ENCODE measurements at places on chromosomes 7 and 10. TPM values are rescaled to one million over a fixed set of nuclear protein-coding genes. Genes with fewer than 3 reads are reported as not detected.

DNA sequence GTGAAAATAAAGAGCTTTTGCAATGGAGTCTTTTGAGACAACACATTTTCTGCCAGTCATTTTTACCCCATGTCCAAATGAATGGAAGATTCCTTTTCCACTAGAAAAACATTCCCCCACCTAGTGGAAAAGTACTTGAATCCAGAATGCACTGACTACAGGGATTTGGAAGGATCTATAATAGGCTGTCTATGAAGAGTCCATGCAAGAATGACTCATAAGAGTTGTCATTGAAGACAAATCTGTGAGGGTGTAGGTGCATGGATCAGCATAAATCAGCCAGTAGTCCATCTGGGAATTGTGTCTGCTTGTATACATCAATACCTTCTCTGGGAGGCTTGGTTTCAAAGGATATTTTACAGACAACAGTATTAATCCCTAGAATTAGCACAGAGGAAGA is 32.5 kb upstream of the TRUB1 start:
- DNase-seq = no peak

MMP21 gene
- 2.2 TPM for total RNA-seq

CNNM1 gene
- 0.83 TPM for total RNA-seq

DNA sequence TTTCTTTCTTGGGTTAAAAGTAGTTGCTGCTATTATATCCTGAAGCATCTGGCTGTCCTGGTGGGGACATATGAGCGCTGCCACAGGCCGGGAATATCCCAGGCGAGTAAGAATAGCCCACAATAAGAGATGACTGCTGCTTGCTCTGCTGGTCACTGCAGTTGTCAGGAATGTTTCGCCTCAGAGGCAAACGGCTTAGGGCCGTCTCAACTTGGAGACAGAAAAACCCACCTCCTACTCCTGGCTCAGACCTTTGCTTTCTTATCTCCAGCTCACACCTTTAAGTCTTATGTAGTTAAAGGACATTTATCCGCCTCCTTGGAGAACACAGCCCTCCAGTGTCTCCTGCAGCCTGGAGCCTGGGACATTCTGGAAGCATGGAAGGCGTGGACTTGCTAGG is at the start of gene GJD4:
GJD4 (plus strand) TSS at position 151 of the 400 bp plus-strand sequence; CDS start at position 378, 227 bp downstream.
- DNase-seq = no peak

- no peak for DNase-seq
Observed at GRCh38 chr7:2405601-2406345, 2.4 kb downstream of the CHST12 start.
